OCI-M1 (cell line): ENCODE measurements at places on chromosomes 16 and 17.

GRCh38 chr17:47095268-47095667 is 93.8 kb downstream of the CDC27 start:
- DNase-seq, result no peak

DNA sequence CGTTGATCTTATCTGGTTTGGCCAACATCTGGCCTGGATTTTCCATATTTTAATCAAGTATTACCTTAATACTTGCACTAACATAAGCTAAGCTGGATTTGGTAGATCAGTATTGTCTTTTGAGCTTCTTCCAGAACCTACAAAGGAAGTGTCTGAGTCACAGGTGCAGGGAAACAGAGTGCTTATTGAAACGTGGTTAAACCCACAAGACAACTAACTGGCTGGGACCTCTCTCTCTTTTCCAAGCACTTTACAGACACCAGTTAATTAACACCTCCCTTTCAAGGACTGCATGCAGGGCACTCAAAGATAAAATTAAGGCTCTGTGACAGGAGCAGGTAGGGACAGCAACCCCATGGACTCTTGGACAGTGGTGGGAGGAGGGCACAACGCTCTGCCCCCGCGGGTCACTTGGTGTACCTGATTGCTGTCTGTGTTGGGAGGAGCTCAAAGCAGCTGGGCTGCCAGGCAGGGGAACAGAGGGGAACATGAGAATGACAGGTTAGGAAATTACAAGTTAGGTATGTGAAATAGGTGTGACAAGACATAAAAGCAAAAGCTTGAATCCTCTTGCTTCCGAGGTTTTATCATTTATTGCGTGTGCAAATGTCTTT is 133.7 kb upstream of the MON1B start:
- DNase-seq, result no peak

DNA sequence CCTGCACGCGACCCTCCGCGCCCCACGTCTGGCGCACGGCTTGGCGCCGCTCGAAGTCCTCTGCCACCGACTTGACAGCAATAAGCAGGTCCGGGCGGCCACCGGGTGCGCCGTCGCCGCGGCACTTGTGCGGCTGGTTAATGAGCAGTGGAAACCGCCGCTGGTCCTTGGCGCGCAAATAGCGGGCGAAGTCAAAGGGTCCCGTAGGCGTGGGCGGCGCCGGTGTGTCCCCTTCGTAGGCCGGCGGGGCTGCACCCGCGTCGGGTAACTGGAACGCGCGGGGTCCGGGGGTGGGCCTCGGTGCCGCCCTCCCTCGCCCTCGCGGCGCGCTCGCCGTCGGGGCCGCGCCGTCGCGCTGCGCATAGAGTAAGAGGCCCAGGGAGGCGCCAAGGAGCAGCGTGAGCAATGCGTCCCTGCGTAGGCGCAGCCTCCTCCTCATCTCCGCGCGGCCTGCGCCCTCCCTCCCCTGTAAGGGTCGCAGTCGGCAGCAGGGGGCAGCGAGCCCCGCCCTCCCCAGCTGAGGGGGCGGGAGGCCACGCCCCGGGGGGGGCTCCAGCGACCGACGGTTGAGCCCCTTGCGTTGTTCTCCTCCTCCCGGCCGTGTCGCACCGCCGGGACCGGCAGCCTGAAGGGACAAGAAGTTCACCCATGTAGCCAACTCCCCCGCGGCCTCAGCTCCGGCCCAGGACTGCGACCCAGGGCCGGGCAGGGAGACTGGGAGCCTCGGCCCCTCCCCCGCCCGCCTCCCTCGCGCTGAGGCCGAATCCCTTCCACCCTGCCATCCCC is 558 bp downstream of the B3GNT9 start:
- DNase-seq, result peak; percentile 18

DNA sequence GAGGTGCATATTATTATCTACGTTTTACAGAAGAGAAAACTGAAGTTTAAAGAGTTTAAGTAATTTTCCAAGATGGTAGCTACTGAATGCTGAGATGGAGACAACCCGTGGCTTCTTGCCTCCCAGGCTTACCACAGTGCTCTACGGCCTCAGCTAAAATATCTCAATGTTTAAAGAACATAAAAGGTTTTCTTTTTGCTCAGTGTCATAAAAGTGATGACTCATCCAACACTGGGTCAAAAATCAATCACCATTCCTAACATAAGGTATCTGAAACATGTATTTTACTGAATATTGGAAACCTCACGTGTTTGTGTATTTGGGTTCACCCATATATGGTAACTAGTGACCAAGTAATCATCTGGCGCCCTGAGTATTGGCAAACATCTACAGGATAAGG is 18.4 kb downstream of the ABCA9 start:
- DNase-seq, result no peak

DNA sequence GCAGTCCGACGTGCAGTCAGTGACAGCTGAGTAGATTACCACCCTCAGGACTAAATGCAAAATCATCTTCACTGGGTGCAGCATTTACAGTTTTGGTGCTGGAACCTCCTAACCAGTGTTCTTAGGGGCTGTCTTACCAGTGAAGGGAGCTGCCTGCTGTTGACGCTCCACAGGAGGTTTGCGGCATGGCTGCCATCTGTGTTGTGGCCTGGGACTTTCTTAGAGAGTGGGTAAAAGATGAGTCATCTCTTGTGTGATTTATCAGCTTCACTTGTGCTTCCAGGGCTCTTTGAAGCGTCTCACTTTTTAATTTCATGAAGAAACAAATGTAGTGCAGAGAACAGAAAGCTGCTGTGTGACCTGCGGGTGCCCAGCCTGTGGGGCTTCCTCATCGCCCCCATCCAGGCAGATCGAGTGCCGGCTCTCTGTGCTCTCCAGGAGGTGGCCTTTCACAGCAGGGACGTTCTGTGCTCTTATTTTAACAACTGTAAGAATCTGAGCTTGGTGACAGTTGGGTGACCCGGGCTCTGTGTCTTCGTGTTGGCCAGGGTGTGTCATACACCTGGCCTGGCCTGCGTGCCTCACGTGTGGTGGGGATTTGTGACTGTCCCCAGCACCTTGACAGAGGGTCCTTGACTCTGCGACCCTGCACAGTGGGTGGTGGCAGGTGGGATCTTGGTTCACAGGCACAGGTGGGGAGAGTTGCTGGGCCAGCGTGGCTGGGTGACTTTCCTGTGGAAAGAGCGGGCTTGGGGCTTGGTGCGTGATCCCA is 24.3 kb upstream of the ZNF750 start:
- peak; percentile 51 for DNase-seq

GRCh38 chr17:63150994-63151464 is 185.0 kb downstream of the TANC2 start:
- DNase-seq, result no peak

DNA sequence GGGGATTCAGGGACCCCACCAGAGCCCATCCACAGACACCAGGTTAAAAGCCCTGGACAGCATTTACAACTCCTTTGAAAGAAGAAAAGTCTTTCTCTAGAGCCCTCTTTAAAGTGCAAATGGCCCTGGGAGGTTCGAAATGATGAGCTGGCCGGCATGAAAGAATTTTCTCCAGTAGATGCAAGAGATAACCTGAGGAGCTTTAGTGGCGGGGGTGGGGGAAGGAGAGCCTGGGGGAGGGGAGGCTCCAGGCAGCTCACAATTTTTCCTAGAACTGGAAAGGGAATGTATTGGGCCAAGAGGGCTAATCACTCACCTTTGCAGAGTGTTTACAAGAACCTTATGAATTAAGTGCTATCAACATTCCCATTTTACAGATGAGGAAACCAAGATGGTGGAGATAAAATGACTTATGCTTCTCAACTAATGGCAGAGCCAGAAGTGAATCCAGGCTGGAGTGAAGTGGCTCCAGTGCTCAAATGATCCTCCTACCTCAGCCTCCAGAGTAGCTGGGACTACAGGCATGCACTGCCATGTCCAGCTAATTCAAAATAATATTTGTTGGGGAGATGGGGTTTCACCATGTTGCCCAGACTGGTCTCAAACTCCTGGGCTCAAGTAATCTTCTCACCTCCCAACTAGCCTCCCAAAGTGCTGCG is 4.2 kb upstream of the CDH1 start:
- no peak for DNase-seq

- peak; percentile 23 for DNase-seq
Measured at GRCh38 chr17:81713004-81713555, 996 bp downstream of the SLC25A10 start.

- no peak for DNase-seq
Measured at GRCh38 chr16:53826658-53827057, 122.7 kb downstream of the FTO start.

DNA sequence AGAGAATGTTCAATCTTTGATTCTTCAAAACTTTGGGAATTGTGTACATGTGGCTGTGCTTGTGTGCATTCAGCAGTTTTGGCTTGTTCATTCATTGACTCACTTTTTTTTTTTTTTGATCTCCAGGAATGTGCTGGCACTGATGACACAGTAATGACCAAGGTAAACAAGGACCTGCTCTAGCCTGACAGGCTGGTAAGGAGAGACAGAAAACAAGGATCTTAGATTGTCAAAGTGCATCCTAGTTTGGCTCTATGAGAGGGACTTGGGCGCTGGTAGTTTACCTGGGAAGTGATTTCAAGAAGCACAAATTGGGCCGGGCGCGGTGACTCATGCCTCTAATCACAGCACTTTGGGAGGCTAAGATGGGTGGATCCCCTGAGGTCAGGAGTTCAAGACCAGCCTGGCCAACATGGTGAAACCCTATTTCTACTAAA is 233.1 kb upstream of the WSCD1 start:
- DNase-seq, result no peak

DNA sequence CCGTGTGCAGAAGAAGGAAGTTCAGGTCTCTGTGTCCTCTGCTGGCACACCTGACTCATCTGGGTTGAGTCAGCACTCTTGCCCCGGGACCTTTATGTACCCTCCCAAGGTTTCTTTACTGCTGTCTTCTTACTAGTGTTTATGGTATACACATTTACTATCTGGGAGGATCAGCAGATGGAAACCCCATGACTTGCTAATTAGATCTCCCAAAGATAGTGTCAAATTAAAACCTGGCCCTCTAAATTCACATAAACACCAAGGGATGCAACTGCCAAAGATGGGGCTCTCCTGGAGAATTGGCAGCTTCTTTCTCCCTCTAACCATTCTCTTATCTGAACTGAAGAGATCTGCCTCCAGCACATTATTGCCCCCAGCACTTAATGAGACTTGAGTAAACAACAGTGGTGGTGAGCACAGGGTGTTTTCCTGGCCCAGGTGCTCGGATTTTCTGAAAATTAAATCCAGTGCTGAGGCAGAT is 718.1 kb upstream of the SOX9 start:
- no peak for DNase-seq

DNA sequence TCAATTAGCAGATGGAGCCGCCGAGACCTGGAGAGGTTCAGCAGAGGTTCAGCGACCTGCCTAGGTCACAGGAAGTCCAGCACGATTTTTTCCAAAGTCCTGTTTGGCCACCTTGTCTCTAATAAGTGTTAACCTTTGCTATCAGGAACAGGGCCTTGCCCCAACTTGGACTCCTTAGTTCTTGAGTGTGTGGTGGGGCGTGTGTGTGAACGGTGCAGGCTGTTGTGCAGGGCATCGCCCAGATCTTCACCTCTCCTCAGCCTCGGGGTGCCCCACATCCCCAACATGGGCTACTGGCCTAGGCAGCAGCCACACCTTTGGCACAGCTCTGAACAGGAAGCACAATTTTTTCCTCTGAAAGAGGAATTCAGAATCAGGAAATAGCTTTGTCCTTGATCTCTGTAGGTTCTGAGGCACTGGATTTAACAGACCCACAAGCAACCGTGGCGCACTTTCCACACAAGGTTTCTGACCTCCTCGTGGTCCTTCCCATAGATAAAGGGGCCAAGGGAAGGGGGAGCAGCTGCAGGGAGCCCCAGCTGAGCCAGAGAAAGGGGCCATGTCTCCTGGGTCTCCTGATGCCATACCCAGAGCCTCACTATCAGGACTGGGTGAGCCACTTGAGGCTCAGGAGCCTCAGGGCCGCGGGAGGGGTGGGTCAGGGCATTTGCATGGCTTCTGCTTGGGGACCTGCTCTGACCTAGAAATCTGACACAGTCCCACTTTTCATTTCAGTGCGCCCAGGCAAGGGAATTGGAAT is 10.4 kb downstream of the MPRIP start:
- DNase-seq, result no peak

DNA sequence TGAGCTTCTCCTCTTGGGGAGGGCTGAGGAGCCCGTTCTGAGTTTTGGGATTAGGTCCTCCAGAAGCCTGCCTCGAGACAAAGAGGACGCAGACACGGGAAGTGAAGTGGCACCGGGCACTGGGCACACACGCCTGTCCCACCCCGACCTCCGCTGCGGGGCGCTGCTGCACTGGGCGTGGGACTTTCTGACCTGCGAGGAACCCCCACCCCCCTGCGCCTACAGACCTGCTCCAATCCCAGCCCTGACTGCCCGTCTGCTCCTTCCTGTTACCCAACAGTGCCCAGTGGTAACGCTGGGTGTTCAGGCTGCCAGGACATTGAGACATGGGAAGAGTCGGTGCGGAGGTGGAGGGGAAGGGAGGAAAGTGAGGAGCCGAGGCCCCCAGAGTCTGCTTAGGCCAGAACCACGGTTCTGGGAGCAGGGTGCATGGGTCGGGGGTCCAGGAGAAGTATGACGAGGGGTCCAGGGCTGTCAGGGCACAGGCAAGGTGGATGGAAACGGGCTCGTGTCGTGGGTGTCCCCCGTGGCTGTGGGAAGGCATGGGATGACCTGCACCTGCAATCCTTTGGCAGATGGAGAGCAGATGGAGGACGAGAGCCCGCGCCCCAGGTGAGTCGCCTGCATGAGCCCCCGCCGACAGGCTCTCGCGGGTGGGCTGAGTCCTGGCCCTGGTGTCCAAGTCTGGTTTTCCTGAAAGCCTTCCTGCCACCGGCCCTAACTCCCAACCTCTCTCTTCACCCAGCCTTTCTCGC is 112.0 kb upstream of the CREBBP start:
- DNase-seq, result no peak

DNA sequence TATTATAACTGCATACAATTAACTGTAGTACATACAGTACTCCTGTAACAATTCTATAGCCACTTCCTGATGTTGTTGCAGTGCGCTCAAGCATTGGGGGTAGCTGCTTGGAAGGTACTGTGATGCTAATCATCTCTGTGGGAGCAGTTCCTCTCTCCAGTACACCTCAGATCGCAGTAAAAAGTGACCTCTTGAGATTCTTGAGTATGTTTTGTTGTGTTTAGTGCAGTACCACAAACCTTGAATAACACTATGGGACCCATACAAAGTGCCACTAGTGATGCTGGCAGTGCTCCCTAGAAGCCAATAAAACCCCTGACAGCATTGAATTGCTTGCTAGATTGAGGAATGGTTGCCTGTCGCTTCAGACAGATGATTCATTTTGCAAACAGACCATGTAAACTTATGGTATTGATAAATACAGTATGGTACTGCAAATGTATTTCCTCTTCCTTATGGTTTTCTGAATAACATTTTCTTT is 193.0 kb downstream of the SPECC1 start:
- DNase-seq, result no peak

DNA sequence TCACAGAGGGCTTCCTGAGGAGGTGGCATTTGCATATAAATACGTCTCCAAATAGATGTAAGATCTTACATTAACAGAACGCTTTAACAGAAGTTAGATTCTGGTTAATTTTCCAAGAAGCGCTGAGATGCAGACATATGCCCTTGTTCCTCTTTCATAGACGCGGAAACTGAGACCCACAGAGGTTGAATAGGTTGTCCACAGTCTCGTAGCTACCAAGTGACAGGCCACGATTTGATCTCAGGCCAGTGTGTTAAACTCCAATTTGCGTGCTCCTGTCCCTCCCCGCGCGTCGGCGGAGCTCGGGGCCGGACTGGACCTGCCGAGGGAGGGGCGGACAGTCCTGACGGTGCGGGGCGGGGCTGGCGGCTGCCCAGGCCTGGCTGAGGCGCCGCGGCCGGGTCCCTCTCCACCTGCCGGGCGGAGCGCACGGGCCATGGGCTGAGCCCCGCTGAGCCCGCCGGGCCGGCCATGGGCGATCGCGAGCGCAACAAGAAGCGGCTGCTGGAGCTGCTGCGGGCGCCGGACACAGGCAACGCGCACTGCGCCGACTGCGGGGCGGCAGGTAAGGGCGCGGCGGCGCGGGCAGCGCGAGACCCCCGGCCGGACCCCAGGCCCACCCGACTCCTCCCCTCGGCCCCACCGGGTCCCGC is at the start of gene ADAP2:
Gene ADAP2 (plus strand): TSS at position 402 of the 653 bp plus-strand sequence. CDS start 70 bp downstream, at position 472.
- peak; percentile 28 for DNase-seq
